ENCODE measurements at places on chromosomes 6 and 20.

GRCh38 chr6:136236466-136237293, 13.4 kb downstream of the MTFR2 start:
- DNase-seq, result no peak

- DNase-seq, result no peak
These were observed 191.7 kb upstream of the HSF2 start for GRCh38 chr6:122207794-122208193.

DNA sequence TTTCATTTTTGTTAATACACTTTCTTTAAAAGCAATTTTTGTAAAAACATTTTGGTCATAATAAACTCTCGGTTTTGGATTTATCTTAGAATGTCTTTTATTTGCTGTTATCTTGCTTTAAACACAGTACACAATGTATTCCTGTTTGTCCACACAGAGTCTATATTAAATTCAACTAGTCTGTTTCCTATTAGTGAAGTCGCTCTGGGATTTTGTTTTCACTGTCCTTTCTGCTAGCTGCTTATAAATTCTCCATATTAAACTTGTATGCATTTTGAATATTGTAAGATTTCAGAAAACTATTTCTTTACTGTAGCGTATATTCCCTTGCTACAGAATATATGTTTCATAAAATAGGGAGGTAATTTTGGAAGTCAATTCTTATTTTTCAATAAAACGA, 630.2 kb downstream of the HDGFL1 start:
- no peak for DNase-seq

GRCh38 chr6:90581146-90581545, 5.7 kb downstream of the MAP3K7 start:
- DNase-seq, result no peak

All from activated CD4-positive, alpha-beta T cell treated with anti-CD3 and anti-CD28 coated beads, Interleukin-2, Interleukin-4, amounts not matched to agents 100 ng/mL and 50 ng/mL, durations not matched to agents 16 hours and 8 hours (primary cell).